ENCODE measurements at places on chromosomes 2 and 18.

DNA sequence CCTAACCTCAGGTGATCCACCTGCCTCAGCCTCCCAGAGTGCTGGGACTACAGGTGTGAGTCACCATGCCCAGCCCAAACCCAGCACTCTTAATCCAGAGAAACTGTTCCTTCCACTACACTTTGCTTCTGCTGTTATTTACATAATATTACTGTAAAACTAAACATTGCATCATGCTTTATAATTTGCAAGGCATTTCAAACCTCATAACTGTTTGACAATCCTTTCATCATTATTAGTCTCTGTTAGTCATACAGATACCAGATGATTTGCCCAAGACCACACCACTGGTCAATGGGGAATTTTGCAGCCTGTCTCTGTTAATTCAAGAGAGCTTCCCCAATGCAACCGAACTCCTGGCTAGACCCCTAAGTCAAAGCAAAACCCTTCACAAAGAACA is 338.3 kb downstream of the ALK start:
- no peak for DNase-seq

DNA sequence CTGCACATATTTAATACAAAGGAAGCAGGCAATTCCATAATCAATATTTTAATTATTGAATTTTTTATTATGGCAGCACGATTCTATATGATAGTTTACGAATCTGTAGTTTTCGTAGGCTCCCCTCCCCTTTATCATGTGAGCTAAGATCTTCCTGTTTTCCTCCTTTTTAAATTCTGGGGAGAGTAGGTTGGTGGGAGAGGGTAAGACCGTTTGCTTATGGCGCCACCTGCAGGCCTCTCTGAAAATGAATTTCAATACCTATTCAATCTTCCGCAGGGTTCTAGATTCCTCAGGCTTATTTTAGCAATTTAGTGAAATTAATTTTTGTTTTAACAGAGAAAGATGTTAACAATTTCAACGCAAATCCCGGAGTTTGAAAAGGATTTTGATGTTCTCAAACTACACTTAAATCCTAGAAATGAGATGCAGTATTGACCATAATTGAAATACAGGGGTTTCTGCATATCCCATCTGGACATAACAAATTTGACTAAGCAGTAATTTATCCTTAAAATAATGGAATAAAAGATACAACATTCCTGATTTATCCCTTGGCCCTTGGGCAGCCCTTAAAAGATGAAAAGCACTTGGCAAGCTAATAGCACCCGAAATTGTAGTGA is 12.8 kb upstream of the GBX2 start:
- no peak for DNase-seq

DNA sequence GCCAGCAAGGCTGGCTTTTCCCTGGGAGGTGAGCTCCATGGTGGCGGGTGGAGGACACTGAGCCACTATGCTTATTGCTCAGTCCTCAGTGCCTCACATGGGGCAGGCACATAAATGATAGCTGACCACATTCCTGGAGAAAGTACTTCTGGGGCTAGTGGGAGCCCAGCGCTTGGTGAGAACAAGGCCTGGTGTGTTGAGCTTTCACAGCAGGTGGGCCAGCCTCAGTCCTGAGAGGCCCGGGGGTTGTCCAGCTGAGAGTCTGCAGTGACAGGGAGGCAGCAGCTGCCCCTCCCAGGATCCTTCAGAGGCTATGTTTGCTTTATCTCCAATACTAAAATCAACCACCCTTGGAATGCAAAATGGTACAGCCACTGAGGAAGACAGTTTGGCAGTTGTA is 217.7 kb downstream of the ZBTB7C start:
- DNase-seq, result no peak

- no peak for DNase-seq
Measured at GRCh38 chr2:2621855-2622254, 290.8 kb upstream of the MYT1L start.

DNA sequence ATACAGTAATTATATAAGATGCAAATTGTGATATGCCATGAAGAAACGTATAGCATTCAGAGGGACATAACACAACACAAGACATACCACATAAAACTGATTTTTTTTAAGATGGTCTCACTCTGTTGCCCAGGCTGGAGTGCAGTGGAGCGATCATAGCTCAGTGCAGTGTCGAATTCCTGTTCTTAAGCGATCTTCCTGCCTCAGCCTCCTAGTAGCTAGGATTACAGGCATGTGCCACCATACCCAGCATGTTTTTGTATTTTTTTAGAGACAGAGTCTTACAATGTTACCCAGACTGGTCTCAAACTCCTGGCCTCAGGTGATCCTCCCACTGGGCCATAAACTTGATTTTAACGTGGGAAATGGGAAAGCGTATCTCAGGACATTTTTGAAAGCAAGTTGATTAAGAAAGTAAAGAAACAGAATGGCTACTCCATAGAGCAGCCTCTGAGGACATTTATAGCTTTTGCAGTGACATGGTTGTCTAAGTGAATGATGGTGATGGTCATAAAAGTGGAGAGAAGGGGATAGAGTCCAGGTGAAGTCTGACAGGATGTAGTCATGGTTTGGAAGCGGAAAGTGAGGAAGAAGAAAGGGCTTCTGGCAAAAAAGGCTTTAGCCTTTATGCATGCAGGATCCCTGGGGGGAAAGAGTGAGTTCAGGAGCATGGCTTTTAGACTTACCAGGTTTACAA is 2.4 kb downstream of the TSGA10 start:
- DNase-seq, result no peak

- DNase-seq, result no peak
Measured at GRCh38 chr2:127032621-127033020, 74.3 kb downstream of the BIN1 start.

DNA sequence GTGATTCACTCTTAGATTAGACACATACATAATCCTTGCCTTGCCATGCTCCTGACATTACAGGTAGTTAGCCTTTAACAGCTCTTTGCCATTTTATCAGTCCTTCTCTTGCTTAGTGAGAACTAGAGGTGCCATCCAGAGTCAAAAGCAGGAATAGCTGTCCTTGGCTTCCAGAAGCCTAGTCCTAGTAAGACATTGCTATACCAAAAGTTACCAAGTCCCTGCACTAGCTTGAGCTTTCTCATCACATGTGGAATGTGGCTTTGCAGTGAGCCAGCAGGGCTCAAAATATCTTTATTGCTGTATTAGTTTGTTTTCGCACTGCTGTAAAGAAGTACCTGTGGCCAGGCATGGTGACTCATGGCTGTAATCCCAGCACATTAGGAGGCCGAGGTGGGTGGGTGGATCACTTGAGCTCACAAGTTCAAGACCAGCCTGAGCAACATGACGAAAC is 104.7 kb upstream of the NOSTRIN start:
- no peak for DNase-seq

DNA sequence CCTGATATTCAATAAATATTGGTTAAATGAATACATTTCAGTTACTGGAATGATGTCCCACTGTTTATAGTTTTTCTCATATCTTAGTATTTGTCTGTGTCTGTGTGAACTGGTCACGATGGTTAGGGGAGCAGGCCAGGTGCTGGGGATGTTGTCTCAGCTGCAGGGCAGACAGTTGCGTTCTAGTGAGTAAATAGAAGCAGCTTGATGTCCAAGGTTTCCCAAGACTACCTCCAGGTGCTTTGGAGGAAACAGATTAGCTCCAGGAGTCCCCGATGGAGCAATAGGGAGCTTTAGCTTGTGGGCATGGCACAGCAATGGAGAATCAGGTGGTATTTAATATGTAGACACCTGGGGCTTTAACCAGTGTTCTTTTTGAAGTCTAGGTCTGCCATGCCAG is 75.5 kb downstream of the GULP1 start:
- DNase-seq, result no peak

- no peak for DNase-seq
Measured at GRCh38 chr2:486371-486770, 190.8 kb downstream of the TMEM18 start.

DNA sequence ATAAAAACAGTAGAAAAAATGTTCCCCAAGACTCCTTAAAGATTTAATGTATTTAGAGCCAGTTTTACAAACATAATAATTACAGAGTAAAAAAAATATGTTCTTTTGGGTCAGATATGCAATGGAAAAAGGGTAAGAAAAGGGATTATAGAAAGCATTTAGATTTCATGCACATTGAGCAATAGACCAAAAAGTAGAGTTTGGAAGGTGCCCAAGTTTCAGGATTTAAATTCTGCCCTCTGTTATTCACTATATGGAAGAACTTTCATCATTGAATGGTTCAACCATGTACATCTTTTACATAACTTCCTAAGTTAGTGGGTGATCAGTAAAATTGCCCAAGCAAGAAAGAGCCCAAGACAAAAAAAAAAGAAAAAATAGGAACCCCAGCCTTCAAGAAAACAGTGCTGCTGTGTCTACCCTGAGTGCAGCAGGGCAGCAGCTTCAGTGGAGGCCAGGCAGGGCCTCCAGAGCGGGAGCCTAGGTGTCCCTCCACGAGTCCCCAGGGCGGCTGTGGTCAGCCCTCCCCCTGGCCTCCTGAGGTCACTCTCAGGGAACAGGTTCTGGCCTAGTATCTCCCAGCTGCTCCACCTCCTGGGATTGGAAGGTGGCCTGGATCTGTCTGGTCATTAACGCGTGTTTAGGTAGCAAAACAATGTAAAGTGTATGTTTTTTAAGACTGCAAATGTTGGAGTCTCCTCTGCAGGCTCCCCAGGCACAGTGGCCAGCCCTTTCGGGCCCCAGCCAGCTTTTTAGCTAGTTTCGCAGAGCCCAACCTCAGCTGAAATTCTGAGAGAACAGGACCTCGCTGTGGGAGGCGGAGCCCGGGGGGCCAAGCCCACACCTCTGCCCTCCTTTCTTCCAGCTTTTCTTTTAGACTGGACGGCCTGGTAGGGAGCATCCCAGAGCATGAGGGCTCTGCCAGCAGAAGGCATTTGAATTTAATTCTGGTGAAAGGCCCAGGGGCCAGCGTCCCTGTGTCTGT is 77.3 kb downstream of the TEX51 start:
- no peak for DNase-seq

GRCh38 chr2:193373120-193373519 is 1178.4 kb upstream of the TMEFF2 start:
- DNase-seq, result no peak

- no peak for DNase-seq
Measured at GRCh38 chr18:64090876-64091275, 58.0 kb downstream of the LINC00305 start.

DNA sequence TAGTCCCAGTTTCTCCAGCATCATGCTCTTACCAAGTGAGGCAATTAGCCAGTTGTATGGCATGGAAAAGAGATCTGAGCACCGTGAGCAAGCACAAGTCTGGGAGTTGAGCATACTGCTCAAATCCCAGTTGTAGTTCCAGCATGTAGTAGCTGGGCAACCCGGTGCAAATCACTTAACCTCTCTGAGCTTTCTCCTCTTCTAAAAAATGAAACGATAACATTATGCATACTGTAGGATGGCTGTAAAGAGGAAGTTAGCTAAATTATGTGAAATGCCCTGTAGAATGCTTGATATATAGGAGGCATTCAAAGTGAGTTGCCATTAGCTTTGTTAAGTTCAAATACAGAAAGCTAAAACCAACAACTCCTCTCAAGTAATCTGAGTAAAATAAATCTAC is 164.0 kb upstream of the ZEB2 start:
- DNase-seq, result no peak

DNA sequence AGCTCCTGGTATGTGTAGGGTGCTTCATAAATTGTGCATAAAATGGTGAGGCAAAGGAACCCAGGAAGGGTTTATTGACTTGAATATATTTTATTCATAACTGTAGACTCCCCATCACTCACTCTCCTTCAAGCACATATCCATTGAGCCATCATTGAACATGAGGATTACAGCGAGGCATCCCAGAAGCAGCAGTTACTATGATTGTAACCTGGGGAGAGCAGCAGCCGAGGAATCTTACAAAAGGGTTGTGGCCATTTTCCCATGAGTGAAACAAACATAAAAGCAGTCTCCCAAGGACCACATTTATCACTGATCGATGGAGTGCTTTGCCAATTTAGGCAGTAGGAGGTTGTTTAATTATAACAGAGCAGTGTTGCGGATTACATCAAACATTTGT is 183.4 kb downstream of the NCK2 start:
- no peak for DNase-seq

GRCh38 chr2:128590309-128591021 is 271.8 kb upstream of the HS6ST1 start:
- DNase-seq, result no peak

GRCh38 chr18:10216791-10217190 is 237.6 kb upstream of the APCDD1 start:
- DNase-seq, result no peak

GRCh38 chr2:241088376-241088775 is 13.7 kb downstream of the MTERF4 start:
- DNase-seq, result no peak

GRCh38 chr18:73201940-73202339 is 334.2 kb upstream of the NETO1 start:
- DNase-seq, result no peak

GRCh38 chr2:232492963-232493700 is 5.5 kb upstream of the ECEL1 start:
- no peak for DNase-seq

DNA sequence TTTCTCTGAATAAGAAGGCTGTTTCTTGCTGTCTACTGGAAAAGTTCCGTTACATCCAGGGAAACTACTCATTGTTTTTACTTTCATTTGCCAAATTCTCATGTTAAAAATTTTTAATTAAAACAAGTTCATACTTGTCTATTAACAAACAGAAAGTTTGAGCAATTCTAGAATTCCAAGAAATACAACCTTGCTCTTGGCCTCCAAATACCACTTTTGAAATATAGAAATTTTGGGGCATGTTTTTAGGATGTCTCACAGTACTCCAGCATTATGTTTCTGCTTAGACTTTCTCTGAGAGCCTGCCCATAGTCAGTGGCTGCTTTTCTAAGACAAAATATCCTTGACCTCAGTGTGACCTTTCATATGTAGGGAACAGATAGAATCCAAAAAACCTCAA is 228.7 kb upstream of the RND3 start:
- no peak for DNase-seq

DNA sequence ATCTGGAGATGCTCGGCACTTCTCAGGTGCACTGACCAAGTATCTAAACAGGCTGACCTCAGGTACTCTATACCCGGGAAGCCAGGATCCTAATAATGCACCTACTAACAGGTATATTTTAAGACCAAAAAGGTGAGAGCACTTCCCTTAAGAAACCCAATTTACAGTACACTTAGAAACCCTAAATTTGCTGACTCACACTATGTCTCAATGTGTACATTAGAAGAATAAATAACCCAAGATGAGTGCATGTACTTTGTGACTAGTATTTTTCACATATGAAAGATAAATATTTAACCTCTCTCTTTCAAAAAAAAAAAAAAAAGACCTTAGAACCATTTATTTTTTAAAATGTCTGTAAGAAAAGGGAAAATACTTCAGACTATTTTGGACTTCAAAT is 118.8 kb downstream of the ZNF516 start:
- no peak for DNase-seq

GRCh38 chr2:64807417-64807816 is 153.7 kb upstream of the SERTAD2 start:
- no peak for DNase-seq

All from stimulated activated CD8-positive, alpha-beta memory T cell treated with anti-CD3 and anti-CD28 coated beads, Interleukin-4, amount 100 ng/mL, for 1 hour (primary cell).